Spinal cord (tissue), 10 donors: ENCODE measurements at places on chromosomes 3 and 15. TPM values are rescaled to one million over a fixed set of nuclear protein-coding genes. Genes with fewer than 3 reads are reported as not detected.
A peak's percentile ranks its signal among the peaks of the same experiment; 100 is the strongest.

The PARP9 gene
- 19.8 TPM for total RNA-seq

The SPATA12 gene
- not detected for total RNA-seq

The EPHA3 gene
- 43.0 TPM for total RNA-seq

The CSPG4 gene
- 18.1 TPM for total RNA-seq

The BCHE gene
- total RNA-seq, result 41.0 TPM

The SH2D7 gene
- not detected for total RNA-seq

The ALDH1L1 gene
- 24.6 TPM for total RNA-seq

The SMCO1 gene
- not detected for total RNA-seq

The MOBP gene
- 125 TPM for total RNA-seq

DNA sequence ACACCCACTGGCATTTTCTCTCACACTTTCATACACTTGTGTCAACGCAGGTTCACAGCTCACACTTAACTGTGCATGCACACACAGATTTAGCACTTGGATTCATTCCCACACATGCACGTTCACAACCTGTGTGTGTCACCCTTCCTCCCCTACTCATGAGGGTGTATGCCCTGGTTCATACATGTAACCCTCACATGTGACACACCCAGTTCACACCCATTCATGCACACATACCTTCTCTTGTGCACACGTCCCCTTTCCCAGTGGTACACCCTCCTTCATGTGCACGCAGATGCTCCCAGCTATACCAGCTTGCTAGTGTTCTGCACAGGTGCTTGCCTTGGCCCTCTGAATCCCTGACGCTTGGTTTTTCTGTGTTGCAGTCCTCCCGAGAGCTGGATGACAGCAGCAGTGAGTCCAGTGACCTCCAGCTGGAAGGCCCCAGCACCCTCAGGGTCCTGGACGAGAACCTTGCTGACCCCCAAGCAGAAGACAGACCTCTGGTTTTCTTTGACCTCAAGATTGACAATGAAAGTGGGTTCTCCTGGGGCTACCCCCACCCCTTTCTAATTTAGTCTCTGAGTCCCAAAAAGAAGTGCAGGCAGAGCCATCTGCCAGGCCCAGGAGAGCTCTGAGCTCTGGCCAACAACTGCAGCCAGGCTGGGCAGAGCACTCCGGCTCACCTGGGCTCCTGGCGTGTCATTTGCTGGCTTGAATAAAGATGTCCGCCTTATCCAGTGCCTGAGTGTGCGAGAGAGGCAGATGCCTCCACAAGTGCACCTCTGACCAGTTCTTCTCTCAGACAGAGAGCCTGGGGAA lies 39.5 kb downstream of the GOLGA6A start:
- no peak for DNase-seq

DNA sequence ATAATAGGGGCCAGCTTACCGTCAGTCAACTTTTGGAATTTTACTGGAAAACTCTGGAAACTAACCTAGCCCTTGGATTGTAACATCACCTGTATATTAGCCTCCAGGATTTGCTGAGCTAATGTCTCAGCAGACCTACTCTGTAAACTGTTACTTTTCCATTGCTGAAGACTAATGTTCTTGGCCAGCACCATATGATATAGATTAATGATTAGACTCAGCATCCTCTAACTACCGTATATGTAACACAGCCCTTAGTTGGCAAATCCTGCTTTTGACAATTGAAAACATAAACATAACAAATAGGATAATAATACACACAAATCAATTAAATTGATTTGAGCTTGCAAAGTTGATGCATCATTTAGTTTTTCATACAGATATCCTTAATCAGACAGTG lies 26.6 kb upstream of the GBE1 start:
- DNase-seq, result no peak

GRCh38 chr3:188421836-188422540 lies 268.0 kb downstream of the LPP start:
- no peak for DNase-seq

DNA sequence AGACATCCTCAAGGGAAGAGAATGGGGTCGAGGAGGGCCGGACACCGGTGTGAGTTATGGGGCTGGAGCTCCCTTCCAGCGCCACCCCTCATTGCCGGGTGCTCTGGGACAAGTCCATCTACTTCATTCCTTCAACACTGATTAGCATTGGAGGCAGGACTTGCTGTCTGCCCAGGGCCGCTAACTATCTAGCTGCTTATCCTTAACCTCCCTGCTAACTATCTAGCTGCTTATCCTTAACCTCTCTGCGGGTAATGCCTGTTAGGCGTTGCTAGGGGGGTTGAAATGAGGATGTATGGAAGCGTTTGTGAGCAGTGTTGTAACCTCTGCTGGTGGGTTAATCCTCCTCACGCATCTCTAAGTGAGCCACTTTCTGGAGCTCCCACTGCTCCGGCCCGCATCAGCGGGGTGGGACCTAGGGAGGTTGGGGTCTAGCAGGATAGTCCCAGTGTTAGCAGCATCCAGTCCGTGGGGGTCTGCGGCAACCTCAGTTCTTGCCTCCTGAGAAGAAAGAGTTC lies 10.9 kb upstream of the CHAC1 start:
- DNase-seq, result no peak

DNA sequence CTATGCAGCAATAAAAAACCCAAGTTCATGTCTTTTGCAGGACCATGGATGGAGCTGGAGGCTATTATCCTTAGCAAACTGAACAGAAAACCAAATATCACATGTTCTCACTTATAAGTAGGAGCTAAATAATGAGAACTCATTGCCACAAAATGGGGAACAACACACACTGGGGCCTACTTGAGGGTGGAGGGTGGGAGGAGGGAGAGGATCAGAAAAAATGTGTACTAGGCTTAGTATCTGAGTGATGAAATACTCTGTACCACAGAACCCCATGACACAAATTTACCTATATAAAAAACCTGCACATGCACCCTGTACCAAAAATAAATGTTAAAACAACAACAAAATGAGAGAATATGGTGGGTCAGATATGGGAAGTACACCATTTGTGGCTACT lies 49.6 kb upstream of the AADACL2 start:
- DNase-seq, result no peak

DNA sequence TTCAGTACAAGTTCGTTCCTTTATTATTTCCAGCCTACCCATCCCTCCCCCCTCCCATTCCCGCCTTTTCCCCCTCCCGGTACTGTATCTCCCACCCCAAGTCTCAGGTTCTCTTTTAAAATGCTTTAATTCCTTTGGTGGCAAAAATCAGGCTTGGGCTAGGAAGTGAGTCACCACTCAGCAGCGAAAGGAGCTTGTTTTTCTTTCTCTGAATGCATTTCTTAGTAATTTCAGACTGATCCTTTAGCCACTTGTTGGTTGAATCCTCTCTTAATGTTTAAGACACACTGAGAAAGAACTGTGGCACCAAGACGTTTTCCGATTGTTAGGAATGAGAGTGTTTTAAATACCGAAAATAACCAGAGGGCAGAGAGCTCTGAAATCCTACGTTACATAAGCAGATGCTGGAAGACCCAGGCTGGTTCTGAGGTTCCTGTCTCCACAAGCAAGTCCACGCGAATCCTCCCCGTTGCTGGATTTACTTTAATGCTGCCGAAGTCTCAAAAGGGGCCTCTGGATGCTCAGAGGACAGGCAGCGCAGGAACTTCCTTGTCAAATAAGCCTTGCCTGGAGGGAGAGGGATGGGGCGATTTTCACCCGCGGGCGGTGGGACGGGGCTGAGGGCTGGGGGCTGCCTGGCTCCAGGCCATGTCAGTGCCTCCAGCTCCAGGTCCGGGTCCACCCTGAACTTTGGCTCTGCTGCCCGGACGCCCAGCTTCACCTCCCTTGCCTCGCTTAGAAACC lies 854 bp upstream of the COL8A1 start:
- DNase-seq, result no peak

DNA sequence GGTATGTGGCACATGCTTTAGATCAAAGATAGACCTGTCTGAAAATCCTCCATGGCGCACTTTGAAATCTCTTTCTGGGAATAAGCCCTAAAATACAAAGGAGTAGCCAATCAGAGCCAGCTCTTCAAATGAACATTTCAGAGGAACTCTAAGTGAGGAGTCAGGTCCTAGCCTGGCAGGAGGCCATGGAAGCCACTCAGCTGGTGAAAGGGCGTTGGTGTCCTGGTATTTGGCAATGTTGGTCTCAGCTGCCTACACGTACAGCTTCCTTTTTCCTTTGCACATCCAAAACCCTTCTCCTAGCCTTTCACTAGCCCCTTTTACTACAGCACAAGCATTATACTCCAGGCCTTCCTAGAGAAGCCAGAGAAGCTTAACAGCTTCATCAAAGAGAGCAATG lies 5.5 kb downstream of the WDR73 start:
- no peak for DNase-seq

DNA sequence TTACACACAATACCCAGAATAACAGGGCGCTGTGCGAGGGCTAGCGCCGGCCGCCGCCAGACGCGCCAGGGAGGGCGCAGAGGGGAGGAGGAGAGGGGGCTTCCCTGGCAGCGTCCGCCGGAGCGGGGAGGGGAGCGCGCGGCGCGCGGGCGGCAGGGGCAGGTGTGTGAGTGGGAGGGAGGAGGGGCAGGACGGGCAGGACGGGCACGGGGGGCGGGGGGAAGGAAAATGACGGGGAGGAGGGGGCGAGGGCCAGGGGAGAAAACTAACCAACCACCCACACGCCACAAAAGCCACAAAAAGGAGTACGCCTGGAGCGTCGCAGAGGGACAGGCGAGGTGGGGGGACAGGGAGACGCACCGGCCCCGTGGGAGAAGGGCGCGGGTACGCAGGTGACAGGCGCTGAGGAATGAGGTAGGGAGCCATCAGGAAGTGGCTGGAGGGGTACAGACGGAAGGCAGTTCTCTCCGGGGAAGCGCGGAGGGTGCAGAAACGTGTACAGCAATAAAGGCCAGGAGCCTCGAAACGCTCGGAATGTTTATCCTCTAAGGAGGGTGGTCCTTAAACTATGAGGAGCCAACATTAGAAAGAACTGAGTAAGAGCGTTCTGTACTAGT lies 610 bp upstream of the SATB1 start:
- no peak for DNase-seq

GRCh38 chr3:122800706-122801237 lies 5.9 kb downstream of the SLC49A4 start:
- no peak for DNase-seq

DNA sequence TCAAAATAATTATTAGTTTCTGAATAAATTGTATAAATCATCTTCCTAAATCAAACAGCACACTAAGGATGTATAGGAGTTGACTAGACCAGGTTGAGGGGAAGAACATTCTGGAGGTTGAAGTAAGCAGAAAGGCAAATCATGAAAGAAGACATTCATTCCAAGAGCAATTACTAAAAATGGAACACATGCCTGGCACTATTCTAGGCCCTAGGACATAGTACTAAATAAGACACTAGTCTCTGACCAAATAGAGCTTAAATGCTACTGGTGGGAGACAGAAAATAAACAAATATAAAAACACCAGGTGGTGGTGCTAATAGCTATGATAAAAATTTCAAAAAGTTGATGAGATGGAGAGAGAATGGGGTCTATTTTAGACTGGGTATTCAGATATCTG lies 190.1 kb downstream of the TBC1D5 start:
- DNase-seq, result no peak

DNA sequence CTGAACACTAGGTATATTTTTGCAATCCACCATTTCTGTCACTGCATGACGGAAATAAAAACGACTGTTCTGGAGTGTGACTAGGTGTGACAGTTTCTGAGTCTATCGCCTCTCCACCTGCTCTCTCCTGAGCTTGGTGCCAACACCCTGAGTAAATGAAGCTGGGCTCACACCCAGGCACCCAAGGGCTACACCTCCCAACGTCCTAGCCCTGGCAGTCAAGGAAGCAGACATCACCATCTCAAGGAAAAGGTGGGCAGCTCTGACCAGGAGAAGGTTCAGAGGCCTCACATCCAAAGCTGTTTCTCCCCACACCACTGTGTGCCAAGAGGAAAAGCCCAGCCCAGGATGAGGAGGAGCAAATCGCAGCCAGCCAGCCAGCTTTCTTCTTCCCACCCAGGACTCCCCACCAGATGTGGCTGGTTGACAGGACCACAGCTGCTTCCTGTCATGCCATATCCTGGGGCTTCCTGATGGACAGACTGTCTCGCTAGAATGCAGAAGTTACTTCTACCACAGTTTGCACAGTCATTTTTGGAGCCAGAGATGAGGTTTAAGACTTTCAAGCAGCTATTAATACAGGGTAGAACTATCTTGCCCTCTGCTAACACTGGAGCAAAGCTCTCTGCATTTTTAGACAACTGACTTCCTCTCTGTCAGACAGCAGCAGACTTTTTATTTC lies 3.3 kb downstream of the SCAMP2 start:
- no peak for DNase-seq

- DNase-seq, result no peak
Observed at GRCh38 chr15:32124726-32125125, 94.4 kb downstream of the CHRNA7 start.

GRCh38 chr15:26943866-26944265 lies 27.1 kb upstream of the GABRG3 start:
- DNase-seq, result peak; percentile 44

- DNase-seq, result no peak
Observed at GRCh38 chr15:44593042-44593736, 56.2 kb downstream of the EIF3J start.

DNA sequence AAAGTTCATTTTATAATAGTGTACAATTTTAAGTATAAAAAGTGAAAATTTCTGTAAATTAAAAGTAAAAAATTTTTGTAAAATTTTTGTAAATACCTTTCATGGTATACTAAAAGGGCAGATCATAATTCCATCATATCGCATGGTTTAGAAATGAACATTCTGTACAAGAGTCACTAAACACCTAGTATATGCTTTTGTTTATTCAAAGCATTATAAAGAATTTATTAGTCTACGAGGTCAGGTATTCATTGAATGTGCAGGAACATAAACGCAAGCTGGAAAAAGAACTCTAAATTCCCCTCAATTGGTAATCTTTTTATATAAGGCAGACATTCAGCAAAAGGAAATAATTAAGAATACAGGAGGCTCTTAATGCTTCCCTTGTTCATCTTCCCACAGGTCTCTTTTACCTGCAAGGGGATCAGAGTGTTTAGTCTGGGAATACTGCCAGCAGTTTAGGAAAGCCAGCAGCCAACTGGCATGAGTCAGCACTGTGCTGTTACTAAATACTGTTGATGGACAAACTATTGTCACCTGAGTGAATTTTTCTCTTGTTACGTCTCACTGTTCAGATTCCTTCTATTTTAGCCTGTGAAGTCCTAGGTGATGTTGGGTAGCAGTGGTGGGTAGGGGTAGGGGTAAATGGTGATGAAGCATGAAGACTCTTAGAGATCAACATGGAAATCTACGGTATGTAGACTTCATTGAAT lies 70.1 kb downstream of the UQCC5 start:
- DNase-seq, result peak; percentile 10

GRCh38 chr3:122519693-122520092 lies 5.0 kb upstream of the KPNA1 start:
- no peak for DNase-seq

- no peak for DNase-seq
Observed at GRCh38 chr15:33569036-33569435, 258.3 kb downstream of the RYR3 start.
